ENCODE measurements at places on chromosomes 4 and X.

DNA sequence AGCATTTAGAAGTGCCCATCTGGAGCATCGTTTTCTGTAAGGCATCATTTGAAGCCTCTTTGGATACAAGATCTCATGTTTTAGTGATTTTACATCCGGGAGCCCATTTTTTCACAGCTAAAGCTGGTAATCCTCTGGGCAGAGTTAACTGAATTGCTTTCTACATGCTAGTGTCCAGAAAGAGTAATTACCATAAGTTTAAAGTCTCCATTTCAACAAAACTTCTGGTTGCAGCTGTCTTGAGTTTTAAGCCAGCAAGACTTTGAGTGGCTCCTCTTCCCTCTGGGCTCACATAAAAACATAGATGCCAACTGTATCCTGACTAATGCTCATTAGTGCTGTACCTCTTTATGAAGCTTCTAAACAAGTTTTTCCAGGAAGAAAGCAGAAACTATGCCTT is 65.4 kb downstream of the GPRIN3 start:
- no peak for DNase-seq

GRCh38 chrX:134894373-134894895 is 96.4 kb upstream of the SMIM10 start:
- DNase-seq, result no peak

DNA sequence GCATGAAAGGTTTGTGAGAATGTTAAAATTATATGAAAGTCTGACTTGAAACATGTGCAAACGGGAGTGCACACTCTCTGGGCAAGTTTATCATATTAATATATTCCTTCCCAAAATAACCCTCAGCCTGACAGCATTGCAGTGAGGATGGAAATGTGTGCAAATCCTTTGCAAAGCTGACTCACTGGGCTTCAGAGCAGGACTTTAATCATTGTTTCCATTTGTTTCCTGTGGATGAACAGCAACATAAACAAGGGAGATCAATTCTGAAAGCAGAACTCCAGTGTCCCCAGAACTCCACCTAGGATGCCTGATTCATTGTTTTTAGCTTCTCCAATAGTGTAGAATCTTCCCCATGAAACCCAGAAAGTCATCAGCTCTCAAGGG is 32.9 kb downstream of the SLC2A9 start:
- peak; percentile 66 for DNase-seq

DNA sequence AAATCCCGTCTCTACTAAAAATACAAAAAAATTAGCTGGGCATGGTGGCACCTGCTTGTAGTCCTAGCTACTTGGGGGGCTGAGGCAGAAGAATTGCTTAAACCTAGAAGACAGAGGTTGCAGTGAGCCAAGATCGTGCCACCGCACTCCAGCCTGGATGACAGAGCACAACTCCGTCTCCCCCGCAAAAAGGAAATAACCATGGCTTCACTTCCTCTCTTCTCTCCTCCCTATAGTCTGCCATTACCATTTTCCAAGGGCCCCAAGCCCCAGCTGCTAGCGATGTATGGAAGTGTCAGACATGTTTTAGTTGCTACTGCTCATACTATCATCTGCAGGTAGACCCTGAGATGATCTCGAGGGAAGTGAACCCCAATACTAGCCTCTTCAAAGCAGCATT is 177.3 kb upstream of the FAM9B start:
- no peak for DNase-seq

- DNase-seq, result no peak
Observed at GRCh38 chrX:118315529-118315928, 30.4 kb upstream of the WDR44 start.

DNA sequence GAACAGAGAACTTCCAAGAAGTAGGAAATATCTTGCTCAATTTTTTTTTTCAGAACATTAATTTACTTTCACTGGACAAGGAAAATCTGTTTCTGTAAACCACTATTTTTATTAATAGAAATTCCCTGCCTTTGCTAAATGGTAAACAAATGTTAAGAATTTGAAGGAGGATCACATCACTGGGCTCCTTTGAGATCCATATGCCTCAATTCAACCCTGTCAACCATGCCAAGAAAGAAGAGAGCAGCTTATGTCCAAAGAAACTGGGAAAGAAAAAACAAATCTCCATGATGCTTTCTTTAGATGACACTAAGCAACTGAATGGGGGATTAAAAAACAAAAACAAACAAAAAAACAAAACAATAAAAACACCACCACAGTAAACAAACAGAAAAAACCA is 47.7 kb downstream of the LNX1 start:
- no peak for DNase-seq

GRCh38 chrX:14922437-14922836 is 49.2 kb downstream of the MOSPD2 start:
- peak; percentile 92 for DNase-seq

DNA sequence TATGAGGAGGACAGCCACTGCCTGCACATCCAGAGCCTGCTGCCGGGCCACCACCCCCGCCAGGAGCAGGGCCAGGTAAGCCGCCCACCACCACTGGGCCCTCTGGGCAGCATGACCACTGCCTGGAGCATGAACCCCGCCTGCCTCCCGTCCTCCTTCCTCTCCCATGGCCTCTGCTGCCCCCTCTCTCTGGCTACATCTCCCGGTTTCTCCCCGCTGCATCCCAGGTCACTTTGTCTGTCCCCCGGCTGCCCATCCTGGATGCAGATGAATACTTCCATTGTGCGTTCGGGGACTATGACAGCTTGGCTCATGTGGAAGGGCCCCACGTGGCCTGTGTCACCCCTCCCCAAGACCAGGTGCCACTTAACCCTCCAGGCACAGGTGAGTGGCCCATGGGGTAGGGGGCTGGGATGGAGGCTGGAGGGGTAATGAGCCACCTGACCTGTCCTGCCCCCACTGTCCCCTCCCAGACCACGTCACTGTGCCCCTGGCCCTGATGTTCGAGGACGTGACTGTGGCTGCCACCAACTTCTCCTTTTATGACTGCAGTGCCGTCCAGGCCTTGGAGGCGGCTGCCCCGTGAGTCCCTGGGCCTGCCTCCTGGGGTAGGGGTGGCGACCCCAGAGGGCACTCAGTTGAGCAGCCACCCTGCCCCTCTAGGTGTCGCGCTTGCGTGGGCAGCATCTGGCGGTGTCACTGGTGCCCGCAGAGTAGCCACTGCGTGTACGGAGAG is 6.0 kb downstream of the PLXNB3 start:
- DNase-seq, result no peak

- peak; percentile 73 for DNase-seq
Observed at GRCh38 chr4:101292901-101293300, 54.4 kb downstream of the PPP3CA start.

DNA sequence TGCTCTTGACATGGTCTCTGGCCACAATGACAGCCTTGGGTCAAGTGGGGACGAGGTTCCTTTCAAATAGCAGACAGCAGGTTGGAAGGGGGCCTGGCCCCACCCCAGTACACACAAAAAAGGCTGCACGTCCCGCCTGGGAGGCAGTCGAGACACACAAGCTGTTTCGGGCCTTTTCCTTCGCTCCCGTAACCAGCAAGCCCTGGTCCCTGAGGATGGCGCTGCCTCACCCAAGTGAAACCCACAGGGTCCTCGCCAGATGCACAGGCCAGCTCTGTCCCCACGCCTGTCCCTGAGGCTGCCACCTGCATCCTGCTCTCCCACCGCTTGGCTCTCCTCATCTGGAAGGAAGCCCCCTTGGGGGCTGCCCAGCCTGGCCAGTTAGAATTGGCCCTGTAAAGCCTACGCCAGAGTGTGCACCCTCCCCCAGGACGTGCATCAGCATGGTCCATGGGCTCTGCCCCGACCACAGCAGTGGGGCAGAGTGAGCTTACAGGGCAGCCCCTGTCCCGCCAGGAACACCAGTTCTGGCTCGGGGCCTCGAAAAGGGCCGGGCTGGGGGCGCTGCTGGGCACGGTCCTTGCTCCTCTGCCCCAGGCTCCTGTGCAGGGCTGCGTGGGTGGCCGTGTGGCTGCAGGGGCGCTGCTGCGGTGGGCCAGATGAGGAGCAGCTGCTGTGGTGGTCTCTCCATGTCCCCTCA is 2.0 kb downstream of the CPLX1 start:
- no peak for DNase-seq

DNA sequence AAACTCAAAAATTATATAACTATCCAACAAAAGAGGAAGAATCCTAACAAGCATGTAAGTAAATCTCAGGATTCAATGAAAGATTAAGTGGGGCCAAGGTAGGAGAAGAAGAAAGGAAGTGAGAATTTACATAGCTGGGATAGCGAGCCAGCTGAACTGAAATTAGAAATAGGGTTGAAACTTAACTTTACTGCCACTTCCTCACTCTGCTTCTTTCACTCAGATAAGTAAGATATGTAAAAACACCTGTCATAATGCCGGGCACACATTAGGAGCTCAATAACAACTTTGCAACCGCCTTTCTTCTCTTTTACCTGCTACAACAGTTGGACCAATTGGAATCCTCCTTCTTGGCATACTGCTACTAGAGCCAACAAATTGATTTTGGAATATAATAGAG is 129.4 kb downstream of the CNKSR2 start:
- no peak for DNase-seq

DNA sequence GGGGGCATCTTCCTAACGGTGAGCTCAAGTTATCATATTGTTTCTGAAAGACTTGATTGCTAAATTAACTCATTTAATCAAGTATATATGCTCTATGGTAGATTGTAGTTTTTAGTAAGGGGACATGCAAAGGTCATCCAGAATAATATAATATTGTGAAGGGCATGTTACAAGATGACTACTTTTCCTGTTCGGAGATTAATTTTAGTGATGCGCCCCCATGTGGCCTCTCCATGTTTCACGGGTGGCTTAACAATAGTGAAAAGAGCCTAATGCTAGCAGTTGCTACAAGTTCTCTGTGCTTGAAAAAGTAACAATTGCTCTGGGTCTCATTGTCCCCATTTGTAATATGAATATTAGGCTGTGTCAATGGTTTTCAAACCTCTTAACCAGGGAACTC is 12.2 kb downstream of the SMPX start:
- DNase-seq, result peak; percentile 38

GRCh38 chr4:158050942-158051341 is 121.9 kb downstream of the GASK1B start:
- DNase-seq, result no peak

GRCh38 chrX:39705290-39705689 is 392.5 kb downstream of the BCOR start:
- peak; percentile 93 for DNase-seq

DNA sequence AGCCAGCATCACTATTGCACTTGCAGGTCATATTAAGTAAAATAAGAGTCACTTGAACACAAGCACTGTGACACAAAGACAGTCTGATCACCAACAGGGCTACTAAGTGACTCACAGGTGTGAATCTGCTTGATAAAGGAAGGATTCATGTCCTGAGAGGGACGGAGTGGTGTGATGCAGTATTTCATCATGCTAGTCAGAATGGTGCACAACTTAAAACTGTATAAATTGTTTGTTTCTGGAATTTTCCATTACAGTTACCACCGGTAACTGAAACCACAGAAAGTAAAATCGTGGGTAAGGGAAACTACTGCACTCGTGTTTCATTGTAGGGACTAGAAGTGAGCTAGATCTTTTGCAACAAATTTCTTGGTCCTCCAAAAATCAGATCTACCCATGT is 109.7 kb downstream of the ELOVL6 start:
- DNase-seq, result peak; percentile 83

- no peak for DNase-seq
Observed at GRCh38 chr4:53315300-53315699, 50.6 kb downstream of the SCFD2 start.

- DNase-seq, result peak; percentile 25
Observed at GRCh38 chr4:31370866-31371465, 650.8 kb downstream of the PCDH7 start.

DNA sequence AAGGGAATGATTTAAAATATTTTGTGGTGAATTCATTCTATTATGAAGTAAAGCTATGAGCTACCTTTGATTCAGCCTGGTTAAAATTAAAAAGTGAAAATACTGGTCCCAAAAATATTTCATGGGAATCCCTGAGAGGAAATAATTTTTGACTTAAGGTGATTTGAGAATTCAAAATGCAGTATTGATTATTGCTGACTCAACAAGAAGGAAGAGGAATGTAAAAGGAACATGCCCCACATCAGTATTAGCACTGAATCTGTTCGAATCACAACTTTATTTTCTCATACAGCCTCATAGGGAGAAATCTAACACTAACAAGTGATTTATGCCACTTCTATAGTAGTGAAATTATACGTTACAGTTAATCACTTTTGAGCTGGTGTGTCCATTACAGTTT is 27.7 kb downstream of the EIF2S3 start:
- DNase-seq, result no peak

- no peak for DNase-seq
Observed at GRCh38 chrX:81120258-81120935, 81.3 kb downstream of the HMGN5 start.

GRCh38 chr4:153518637-153519389 is 52.7 kb downstream of the TMEM131L start:
- DNase-seq, result no peak

GRCh38 chrX:69034451-69034850 is 130.8 kb downstream of the PJA1 start:
- DNase-seq, result no peak

DNA sequence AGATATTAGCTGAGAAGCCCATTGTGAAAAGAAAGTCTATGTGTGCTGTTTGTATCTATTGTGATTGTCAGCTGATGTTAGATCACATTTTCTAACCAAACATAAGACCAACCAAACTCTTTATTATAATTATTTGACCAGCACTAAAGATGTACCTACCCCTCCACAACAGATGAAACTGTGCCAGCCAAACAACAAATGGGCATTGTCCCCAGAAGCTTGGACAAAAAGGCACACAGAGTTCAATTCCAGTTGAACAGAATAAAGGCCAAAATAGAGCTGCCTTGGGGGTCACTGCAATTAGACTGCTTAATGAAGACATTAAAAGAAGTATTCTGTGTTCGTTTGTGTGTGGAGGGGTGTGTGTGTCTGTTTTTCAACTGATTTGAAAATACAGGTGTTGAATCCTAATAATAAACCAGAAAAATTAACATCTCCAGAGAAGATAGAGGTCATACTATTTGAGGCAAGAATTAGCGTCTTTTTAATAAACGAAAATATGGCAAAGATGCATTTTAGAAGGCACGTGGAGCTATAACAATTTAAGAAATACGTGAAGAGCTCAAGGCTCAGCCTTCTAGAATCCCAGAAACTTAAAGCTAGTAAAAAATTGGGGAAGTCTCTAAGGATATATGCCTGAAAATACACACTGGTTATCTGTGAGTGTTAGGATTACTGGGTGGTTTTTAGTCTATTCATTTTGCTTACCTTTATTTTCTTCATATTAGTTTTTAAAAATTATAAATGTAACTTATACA is 2.2 kb downstream of the SPP1 start:
- no peak for DNase-seq

DNA sequence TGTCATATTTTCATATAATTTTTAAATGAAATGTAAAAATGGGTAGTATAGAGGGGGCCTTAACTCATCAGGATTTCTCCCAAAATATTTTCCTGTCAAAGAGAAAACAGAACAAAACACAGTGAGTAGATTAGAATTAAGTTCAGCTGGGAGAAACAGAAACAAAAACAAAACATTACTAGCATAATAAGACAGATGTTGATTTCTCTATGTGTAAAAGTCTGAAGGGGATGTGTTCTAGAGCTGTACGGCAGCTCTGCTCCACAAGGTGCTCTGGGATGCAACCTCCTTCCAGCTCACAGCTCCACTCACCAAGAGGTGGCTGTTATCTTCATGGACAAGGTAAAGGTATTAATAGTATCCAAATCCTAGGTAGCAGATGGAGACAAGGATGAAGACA is 72.8 kb downstream of the ARHGEF38 start:
- DNase-seq, result no peak

Data from iris pigment epithelial cell (primary cell).